ENCODE measurements at places on chromosomes 12 and 14.

DNA sequence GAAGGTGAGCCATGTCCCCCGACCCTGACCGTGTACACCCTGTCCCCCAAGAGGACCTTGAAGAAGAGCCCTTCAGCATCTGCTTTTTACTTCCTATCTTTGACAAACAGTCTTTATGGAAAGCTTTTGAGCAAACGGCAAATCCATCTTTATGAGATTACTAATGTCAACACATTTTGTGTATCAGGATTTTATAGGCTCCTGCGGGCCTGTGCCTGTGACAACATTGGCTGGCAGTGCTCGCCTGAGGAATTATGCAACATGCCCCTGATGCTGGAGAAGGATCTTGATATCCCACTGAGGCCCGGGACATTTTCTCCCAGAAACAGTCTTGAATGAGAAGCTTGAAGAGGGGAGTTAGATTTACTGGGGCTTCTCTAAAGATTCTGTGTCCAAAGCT lies 416.5 kb downstream of the NRXN3 start:
- DNase-seq, result no peak

DNA sequence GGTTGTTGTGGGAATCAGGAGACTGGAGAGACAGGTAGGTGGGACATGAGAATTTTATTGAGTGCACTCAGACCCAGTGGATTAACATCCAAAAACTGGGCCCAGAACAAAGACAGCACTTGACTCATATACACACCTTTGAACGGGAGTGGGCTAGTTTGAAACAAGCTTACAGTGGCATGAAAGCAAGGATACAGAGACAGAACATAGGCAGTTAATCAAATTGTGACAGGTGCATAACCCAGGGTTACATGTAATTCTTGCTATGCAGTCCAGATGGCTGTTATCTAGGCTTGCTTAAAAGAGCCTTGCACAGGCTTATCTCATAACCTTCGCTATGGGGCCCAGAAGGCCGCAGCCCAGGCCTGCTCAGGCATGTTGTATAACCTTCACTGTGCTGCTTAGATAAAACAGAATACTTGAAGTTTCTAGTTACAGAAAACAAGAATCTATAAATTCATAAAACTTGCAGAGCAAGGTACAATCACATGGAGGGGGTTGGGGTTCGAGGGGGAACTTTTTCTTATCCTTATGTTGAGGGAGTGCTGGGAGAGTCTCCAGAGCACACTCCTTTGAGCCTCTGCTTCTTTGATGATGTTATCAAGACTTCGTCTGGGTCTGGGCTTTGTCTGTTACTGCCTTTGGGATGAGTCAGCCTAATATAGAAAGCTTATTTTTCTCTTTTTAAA lies 81.7 kb downstream of the TNFAIP2 start:
- DNase-seq, result no peak

DNA sequence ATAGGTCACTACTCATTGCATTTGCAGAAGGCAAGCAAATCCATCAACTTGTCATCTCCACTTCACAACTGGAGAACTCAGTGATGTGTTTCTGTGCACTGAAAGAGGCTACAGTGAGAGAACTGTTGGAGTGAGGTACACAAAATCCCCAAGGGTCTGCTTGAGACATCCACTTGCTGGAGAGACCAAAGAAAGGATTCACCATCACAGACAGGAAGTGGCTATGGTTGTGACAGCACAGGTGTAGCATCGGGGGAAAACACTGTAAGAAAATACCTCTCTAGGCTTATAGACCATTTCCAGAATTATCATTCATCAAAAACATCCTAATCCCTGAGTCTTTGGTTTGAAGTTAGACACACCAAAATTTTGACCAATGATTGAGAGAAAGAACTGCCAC lies 201.3 kb upstream of the OR4E1 start:
- no peak for DNase-seq

DNA sequence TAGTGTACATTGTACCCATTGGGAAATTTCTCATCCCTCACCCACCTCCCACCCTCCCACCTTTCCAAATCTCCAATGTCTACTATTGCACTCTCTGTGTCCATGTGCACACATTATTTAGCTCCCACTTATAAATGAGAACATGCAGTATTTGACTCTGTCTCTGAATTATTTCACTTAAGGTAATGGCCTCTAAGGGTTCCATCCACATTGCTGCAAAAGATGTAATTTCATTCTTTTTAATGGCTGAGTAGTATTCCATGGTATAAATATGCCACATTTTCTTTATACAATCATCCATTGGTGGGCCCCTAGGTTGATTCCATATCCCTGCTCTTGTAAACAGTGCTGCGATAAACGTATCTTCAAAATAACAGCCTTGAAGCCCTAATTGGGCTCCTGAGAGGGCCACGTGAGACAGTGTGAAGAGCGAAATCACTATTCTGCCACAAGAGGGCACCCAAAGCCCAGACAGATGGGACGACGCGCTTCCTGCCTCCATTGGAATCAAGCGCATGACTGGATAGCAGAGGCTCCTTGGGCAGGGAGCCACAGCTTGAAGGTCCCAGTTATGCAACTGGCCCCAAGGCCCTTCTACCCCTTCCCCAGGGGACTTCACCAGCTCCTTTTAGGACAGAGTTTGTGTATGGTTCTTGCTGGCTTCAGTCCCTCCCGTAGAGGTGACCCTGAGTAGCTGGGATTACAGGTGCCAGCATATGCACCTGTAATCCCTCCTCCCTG lies 21.3 kb upstream of the CD27 start:
- no peak for DNase-seq

DNA sequence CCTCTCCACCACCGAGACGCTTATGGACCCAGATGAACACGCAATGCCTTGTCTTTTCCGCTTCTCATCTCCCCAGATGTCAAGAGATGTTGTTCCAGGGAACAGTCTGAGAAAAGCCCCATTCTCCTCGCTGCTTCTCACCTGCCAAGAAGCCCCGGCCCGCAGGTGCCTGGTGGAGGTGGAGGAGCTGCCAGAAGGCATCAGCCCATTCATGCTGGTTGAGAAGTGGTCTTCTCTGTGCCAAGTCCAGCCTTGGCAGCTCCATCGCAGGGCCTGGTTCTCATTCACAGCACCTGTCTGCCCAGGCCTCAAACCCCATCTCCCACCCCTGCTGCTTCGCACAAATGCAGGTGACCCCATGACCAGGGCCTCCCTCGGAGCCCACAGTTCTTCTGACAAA lies 42.3 kb upstream of the TMEM263 start:
- no peak for DNase-seq

Data from omental fat pad (tissue), 4 donors.